ENCODE measurements at places on chromosomes 5 and 9.

DNA sequence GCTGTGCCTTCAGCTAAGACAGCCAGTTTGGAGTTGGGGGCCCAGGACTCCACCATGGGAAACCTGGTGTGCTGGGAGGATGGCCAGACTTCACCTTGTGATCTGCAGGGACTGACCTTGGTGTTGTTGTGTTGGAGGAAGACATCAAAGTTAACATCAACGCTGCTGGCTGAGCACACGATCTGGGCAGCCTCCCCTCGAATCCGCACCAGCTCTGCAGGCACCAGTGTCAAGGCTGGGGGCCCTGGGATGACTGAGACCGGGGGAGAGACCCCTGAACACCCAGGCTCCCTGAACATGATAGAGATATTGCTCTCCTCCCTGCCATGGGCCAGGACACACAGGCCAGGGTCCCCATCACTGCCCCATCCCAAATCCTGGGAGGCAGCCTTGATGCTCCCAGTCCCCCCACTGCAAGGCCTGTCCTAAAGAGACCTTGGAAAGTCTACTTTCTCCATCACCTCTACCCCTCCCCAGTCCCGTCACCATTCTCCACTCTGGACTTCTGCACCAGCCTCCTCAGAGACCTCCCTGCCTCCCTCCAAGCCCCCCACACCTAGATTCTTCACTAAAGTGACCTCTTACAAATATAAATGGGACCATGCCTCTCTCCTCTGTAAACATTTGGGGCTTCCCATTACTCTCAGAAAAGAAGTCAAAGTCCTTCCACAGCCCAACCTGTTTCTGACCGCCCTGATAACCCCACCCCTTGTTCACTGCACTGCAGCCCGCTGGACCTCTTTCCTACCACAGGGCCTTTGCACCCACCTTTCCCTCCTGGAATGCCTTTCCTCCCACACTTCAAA is 8.2 kb downstream of the CSF1R start:
- DNase-seq, result no peak

DNA sequence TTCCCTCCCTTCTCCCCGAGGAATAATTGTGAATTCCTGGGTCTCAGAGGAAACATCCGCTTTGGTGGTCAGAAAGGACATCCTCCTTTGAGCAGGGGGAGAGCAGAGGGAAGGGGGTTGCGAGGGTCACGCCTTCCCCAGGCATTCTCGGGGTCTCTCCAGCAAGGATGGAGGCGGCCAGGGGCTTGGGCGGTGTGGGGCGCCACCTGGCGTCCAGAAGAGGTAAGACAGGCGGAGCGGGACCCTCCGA is 129.1 kb downstream of the KCNIP1 start:
- DNase-seq, result no peak

GRCh38 chr5:94969174-94969573 is 315.7 kb downstream of the MCTP1 start:
- DNase-seq, result peak; percentile 10

DNA sequence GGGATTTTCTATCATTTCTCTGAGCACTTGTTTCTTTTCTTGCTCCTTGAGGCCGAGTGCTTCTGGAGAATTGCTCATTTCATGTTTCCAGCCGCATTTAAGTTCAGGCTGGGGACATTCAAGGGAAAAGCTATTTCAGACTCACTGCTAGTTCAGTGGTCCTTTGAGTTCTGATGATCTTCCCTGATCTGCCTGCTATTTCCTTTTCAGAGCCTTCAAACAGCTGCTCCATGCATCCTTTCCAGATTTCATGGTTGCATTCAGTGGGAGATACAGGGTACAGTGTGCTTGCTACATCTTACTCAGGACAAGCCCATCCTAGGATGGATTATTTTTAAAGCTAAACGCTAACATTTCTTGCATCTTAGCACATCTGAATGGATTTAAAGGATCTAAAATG is 14.7 kb downstream of the NDUFS4 start:
- no peak for DNase-seq

DNA sequence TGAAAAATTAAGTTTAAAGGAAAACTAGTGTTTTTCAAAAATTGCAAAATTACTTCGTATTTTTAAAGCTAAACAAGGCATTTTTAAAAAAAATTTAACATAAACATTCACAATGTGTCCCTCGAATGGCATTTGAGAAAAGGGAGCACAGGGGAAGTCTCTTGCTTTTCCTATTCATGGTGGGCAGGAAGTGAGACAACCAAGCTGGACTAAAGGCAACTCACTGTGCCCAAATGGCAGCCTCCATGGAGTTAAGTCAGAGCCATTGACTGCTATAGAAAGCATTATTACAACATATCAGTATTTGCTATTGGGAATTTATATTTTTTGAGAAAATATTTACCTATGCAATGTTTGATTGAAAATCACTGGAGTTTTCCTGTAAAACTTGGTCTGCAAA is 8.3 kb downstream of the HNRNPH1 start:
- no peak for DNase-seq

DNA sequence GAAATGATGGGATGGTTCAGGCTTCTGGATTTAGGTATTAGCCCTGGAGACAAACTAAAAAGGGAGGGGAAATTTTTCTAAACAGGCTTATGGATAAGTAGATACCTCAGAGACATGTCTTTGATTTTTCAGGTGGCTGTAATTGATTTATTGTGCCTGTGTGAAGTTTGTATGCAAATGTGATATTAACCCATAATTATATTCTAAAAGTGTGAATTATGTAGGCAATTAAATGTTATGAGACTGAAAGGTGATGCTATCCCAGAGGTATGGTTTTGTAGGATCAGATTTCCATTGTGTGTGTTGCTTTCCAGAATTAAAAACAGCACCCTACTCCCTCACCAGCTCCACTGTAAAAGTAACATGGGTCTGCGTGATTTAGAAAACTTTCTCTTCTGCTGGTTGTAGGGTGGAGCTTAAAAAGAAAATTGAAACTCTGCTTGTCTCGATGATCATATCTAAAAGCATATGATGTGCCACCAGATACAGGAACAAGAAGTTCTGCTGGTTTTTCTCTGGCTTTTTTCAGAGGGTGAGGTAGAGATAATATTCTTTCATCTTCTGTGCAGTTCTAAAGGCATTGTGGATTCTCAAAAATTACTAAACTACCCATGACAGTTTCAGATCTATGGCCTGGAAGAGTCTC is 71.8 kb upstream of the TAF11L2 start:
- DNase-seq, result no peak

DNA sequence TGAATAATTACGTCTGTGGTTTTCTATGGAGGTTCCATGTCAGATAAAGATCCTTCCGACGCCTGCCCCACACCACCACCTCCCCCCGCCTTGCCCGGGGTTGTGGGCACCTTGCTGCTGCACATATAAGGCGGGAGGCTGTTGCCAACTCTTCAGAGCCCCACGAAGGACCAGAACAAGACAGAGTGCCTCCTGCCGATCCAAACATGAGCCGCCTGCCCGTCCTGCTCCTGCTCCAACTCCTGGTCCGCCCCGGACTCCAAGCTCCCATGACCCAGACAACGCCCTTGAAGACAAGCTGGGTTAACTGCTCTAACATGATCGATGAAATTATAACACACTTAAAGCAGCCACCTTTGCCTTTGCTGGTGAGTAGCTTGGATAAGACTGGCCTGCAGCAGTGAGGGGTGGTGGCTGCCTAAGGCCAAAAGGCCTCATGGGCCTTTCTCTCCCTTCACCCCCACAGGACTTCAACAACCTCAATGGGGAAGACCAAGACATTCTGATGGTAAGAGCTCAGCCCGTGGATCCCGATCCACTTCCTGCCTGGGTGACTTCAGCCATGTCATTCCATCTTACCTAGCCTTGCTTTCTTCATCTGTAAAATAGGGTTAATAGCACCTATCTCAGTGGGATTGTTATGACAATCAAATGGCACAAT is at the start of gene IL3:
Gene IL3 (plus strand): TSS at position 155 of the 661 bp plus-strand sequence. CDS start 52 bp downstream, at position 207.
- DNase-seq, result no peak

- no peak for DNase-seq
Measured at GRCh38 chr5:91839721-91840120, 456.6 kb upstream of the ARRDC3 start.

GRCh38 chr9:30670805-30671562 is 1713.5 kb upstream of the ACO1 start:
- no peak for DNase-seq

GRCh38 chr9:112726428-112726827 is 8.5 kb upstream of the INIP start:
- no peak for DNase-seq

- DNase-seq, result no peak
Measured at GRCh38 chr5:132772291-132773070, 4.6 kb downstream of the SEPTIN8 start.

GRCh38 chr5:52148679-52149078 is 639.0 kb upstream of the ITGA1 start:
- no peak for DNase-seq

DNA sequence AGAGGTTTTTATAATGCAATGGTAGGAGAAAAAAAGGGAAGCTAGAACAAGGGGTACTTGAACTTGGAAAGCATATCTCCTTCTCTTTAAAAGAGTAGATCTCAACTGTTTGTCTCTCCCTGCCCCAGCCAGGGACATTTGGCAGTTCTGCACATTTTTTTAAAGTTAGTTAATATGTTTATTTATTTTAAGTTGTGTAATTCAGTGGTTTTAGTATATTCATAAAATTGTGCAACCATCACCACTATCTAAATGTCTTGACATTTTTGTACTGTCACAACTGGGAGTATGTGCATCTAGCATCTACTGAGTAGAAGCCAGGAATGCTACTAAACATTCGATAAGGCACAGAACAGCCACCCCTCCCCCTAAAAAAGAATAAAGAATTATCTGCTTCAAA is 103.5 kb upstream of the DPYSL3 start:
- DNase-seq, result no peak

GRCh38 chr5:92328584-92329259 is 945.6 kb upstream of the ARRDC3 start:
- no peak for DNase-seq

DNA sequence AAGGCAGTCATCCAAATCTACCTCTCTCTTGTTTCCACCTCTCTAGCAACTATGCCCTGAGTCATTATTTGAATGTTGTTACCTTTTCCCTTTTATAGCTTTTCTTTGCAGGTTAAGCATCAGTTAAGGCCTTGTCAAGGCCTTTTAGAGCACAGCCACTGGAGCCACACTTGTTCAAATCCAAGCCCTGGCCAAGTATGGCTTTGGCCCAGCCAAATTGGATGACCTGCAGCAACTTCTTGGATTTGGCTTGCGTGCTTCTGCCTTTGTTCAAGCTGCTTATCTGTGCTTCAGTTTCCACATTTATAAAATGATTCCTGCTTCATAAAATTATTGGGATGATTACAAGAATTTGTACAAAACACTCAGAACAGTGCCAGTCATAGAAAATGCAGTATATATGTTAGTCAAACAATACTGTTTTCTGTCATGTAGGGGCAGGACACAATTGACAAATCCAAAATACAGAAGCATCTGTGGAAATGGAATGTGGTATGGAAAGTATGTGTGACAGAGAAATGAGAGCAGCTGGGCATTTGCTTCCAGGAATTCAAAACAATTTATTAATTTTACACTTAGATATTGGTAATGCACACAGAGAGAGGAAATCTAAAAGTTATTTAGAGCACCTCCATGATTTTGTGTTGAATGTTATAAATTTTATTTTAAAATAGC is 17.9 kb upstream of the RLN1 start:
- DNase-seq, result no peak

GRCh38 chr5:39519079-39519478 is 94.3 kb upstream of the DAB2 start:
- no peak for DNase-seq

- no peak for DNase-seq
Measured at GRCh38 chr5:141874262-141874964, 3.8 kb downstream of the PCDH1 start.

DNA sequence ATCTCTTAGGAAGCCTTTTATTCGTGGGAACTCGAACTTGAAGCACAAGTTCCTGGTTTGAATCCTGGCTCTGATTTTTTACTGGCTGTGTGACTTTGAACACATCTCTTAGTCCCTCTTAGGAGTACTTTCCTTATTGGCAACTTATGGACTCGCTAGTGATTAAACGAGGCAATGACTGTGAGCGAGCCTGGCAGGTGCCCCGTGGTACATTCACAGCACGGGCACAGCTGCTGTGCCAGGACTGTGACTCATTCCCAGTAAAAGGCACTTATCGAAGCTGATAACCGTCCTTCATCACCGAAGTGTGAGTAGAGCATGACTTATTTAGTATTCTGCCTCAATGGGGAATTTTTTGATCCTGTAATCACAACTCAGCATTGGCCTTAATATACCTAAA is 22.7 kb downstream of the CFAP90 start:
- DNase-seq, result no peak

- DNase-seq, result no peak
Measured at GRCh38 chr9:98254228-98255060, 1.0 kb downstream of the TBC1D2 start.

GRCh38 chr5:112710896-112711295 is 26.8 kb upstream of the APC start:
- DNase-seq, result no peak

GRCh38 chr5:40569546-40570270 is 110.0 kb upstream of the PTGER4 start:
- DNase-seq, result no peak

DNA sequence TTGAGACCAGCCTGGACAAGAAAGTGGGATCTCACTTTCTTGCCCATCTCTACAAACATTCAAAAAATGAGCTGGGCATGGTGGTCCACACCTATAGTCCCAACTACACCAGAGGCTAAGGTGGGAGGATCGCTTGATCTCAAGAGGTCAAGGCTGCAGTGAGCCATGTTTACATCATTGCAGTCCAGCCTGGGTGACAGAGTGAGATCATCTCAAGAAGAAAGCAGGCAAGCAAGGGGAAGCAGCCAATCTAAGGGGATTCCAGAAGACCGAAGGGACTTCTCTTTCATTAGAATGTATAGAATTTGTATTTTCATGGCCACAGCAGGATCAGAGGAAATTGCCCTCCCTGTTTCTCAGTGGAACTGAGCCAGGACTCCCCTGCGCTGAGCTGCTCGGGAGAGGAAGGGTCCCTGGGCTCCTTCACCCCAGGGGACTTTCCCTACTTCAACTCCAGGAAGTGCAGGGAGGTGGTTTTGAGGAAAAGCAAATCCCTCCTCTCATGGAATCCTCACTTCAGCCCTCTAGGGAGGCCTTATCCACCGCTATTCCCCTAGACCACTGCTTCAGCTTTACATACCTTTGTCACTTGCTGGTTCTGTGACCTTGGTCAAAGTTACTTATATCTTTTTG is 12.1 kb downstream of the WWC1 start:
- DNase-seq, result no peak

GRCh38 chr5:22557251-22557650 is 295.9 kb downstream of the CDH12 start:
- DNase-seq, result no peak

- no peak for DNase-seq
Measured at GRCh38 chr9:96411129-96411838, 6.9 kb downstream of the ZNF367 start.

DNA sequence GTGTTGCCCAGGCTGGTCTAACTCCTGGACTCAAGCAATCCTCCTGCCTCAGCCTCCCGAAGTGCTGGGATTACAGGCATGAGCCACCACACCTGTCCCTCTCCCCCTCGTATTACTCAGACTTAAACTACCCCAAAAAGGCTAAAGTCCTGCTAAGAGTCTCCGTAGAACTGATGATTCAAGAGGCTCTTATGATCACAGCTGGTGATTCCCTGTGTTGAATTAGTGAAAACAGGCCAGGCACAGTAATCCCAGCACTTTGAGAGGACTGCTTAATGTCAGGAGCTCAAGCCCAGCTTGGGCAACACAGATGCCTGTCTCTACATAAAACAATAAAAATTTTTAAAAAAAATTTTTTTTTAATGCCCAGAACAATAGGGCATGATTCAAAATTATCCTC is 9.2 kb downstream of the CDC26 start:
- no peak for DNase-seq

Data from NCI-H510A treated with DMSO at 0.1 percent for 48 hours (cell line).